ENCODE measurements at places on chromosomes 2 and 18. TPM values are rescaled to one million over a fixed set of nuclear protein-coding genes. Genes with fewer than 3 reads are reported as not detected.

DNA sequence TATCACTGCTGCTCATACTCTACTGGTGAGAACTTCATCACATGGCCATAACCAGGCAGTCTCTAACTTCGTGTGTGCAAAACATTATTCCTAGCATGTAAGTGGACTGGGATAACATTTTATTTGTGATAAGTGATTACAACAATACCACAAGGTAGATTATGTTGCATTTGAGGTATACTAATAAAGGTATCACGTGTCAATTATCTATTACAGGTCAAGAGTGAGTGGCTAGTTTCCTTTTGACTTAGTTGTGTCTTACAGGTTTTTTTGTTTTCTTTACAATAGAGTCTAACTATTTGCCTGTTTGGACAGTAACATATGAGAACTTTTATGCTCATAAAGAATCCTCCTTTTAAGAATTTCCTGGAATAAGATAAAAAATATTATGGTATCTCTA is 67.2 kb upstream of the DSC1 start:
- no peak for DNase-seq

DNA sequence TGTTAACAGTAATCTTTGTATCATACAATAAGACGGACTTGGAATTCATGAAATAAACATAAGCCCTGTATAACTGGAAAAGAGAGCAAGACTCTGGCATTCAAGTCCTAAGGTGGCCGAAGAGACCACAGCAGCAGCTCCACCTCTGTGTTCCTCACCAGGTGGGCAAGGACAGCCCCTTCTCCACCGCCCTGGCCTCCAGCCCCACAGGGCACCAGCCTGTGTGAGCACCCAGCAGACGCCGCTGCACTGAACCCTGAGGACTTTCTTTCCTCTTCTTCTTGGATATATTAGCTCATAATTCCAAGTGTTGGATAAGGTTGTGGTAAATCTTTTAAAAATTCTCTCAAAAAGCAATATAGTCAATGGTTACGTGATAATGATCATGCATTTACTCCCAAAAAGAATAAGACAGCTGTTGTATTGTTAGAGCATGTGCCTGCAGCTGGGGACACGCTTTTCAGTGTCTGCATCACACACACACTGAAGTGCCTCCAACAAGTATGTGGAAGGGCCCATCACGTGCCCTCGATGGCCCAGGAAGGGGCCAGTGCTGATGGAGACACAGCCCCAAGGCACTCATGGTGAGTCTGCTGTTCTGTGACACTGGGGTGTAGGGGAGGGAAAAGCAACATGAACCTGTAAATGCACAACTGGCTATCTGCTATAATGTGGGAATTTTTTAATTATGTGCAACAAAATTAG is 26.8 kb downstream of the FAM178B start:
- no peak for DNase-seq

VWC2L gene
- total RNA-seq, result not detected

SP9 gene
- not detected for total RNA-seq

ANKZF1 gene
- total RNA-seq, result 46.9 TPM

GRCh38 chr2:191862156-191862775 is 15.4 kb upstream of the CAVIN2 start:
- no peak for DNase-seq

DNA sequence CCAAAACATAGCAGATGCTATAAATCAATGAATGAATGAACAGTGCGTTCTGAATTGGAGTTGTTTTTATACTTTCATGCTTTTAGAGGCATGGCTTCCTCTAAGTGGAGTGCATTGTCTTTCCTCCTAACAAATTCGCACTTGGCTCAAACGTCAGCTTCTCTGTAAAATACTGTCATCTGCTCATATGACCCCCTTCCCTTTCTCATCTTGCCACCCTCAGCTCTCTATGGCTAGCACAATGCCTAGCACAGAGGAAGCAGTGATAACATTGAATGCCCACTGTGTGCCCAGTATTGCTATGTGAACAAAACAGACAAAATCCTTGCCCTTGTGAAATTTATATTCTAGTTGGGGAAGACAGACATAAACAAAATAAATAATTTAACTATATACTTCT is 258.8 kb downstream of the MREG start:
- no peak for DNase-seq

DNA sequence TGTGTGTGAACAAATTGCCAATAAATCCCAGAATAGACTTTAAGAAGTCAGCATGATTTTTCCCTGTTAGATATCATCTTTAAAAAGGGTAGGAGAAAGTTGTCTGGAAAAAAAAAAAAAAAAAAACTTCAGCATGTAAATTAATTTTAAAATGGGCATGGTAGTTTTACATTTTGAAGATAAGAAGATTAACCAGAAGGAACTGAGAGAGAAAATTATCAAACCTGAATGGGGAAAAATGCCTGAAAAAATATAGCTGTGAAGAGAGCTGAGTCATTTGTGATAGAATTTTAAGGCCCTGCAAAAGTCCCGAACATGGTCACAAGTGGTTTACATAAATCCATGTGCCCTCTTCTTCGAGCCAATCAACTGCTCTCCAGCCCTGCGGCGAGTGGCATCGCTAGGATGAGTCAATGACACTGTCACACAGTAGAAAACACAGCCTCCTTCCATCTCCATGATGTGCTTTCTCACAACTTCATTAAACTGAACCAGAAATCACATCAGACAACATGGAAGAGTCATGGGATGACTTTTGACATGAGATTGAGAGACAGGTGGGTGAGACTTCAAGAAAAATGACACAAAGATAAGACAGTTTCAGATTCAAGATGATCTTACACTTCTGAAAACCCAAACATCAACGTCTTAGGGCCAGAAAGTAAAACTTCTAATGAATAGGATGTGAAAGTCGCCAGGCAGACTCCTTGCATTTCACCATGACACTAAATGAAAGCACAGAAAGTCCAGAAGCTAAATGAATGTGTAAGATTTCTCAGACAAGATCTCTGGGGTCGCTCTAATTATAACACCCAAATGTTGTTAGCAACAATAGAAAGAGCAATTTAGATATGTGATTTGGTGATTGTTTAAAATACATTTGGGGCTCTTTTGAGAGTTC is 273.0 kb upstream of the ID2 start:
- no peak for DNase-seq

DNA sequence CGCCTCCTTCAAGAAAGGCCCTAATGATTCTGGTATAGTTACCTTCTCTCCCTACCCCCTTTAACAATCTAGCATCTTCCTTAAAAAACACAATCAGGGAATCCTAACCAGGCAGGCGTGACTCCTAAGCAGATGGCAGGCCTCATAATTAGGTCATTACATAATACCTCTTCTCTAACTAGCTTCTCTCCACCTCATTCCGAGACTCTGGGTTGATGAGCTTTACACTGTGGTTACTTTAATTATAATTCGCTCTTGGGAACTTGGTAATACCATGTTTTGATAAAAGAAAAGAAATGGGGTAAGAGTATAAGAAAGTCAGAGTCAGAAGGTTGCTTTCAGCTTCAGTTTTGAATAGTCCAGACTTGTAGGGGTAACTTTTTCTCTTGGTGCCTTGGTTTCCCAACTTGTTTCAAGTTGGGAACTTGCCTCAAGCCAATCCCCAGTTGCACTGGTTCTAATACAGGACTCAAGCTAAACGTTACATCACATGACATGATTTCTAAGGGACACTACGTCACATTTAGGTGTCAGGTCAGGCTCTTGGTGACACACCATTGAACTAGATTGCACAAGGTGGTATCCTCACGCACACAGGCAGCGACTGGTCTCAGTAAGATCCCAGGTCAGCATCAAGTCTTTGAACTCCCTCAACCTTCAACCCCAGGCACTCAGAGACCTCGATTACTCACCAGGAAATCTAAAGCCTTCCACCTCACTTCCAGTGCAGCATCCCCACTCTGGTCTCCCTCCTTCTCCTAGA is 59.2 kb downstream of the AAK1 start:
- no peak for DNase-seq

SERPINB13 gene
- not detected for total RNA-seq

DNA sequence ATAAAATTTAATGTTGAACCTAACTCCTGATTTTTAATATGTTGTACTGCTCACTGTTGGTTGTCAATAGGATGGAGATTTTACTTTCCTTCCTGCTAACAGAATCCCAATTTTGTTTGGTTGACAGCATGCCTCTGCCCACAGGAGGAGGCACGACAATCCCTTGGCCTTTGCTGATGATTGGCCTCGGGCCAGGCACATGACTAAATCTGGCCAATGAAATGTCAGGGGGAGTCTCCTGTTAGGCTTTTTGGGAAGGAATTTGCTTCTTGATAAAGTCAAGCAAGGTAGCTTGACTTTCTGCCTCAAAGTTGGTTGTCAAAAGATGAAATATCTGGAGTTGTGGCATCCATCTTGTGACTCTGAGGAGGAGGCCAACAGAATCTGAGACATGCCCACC is 6.8 kb upstream of the TGFA start:
- no peak for DNase-seq

GRCh38 chr2:178227187-178227586 is 32.9 kb downstream of the OSBPL6 start:
- no peak for DNase-seq

DSG2 gene
- 61.3 TPM for total RNA-seq

DNA sequence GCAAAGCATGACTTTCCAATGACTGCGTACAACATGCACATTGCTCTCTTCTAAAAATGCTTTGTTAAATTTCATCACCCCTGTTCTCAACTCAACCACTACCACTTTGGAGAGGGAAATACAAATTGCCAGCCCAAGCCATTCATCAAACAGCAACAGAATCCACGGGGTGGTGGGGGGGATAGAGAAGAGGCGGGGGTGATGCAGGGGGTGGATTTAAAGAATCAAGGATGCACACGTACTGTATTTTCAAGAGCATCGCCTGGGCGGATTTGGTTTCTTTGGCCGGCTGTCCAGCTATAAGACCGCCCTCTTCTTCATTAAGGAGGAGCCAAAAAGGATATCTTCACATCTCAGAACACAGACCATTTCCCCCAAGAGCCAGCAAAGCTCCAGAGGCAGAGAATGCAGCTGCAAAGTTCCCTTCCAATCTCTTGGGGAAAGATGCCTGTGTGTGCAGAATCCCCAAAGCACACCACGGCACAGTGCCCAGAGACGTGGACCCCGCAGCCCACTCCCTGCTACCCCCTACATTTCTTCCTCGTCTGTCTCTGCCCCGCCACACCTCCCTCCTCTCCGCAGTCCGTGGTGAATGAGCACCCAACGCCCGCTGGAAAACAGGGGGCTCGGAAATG is 977 bp downstream of the SLC8A1 start:
- no peak for DNase-seq

FER1L5 gene
- 0.13 TPM for total RNA-seq

- DNase-seq, result no peak
These were observed 6.0 kb downstream of the RAB11FIP5 start for GRCh38 chr2:73106791-73107190.

TUBA4B gene
- not detected for total RNA-seq

SLC11A1 gene
- 14.4 TPM for total RNA-seq

DNA sequence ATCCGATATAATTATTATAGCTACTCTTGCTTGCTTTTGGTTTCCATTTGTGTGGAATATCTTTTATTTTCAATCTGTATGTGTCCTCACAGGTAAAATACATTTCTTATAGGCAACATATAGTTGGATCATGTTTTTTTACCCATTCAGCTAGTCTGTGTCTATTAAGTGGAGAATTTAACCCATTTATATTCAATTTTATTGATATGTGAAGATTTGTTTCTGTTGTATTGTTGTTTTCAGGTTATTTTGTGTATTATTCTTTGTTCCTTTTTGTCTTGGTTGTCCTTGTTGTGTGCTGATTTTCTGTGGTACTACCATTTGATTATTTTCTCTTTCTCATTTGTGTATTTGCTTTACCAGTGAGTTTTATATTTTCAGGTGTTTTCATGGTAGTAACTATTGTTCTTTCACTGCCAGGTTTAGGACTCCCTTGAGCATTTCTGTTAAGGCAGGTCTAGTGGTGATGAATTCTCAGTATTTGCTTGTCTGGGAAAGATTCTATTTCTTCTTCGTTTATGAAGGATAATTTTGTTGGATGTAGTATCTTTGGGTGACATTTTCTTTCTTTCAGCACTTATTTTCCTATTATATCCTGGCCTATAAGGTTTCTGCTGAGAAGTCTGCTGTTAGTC is 95.4 kb downstream of the ANKRD12 start:
- no peak for DNase-seq

RIF1 gene
- total RNA-seq, result 54.8 TPM

MYO7B gene
- total RNA-seq, result not detected

- no peak for DNase-seq
These were observed 114.4 kb downstream of the TSN start for GRCh38 chr2:121869873-121870272.

CCDC178 gene
- not detected for total RNA-seq

LRRTM4 gene
- total RNA-seq, result not detected

R3HDM1 gene
- 32.7 TPM for total RNA-seq

DNA sequence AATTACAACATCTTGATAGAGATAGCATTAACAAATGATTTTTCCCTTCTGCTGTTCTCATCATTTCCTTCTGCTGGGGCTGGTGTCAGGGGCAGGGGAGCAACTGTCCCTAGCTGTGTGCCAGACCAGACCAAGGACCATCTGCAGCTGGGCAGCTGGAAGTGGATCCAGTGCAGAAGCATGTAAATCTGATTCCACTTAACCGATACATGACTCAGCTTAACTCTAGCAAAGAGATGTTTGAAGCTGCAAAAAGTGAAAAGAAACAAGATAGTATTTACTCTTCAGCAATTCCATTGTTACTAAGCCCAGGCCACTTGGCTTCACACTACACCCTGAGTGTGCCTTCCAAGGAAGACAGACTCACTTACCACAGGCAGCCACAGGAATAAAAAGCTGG is 151.1 kb downstream of the GALNT1 start:
- DNase-seq, result no peak

GKN2 gene
- not detected for total RNA-seq

DNA sequence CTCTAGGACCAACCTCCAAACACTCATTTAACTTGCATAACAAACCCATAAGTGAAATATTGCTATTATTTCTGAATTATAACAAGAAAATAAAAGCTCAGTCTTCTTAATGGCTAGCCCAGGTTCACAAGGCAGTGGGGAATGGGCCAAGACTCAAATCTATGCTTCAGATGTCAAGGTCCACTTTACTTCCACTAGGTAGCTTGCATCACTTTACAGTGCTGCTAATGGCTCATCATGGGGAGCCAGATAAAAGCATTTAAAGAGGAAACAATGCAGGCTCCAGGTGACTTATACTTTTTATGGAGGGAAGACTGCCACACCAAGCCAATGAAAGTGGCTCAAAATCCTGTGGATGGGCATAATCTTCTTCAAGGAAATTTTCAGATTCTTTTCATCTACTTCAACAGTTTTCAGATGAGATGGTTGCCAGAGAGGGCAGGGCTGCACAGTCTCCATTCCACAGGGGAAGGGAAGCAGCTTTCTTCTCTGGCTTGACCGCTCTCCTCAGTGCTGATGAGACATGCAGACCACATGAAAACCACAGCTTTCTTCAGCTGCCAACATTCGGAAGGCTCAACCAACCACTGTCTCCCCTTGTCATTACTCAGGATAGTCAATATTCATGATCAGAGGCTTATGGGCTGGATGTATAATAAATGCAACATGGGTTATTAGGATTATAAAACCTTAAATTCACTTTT is 361.9 kb upstream of the MEX3C start:
- no peak for DNase-seq

CSRNP3 gene
- 10.7 TPM for total RNA-seq

COLEC11 gene
- total RNA-seq, result 20.5 TPM
